K562 (cell line): ENCODE measurements at places on chromosomes 16 and 17. TPM values are rescaled to one million over a fixed set of nuclear protein-coding genes. Genes with fewer than 3 reads are reported as not detected.

DNA sequence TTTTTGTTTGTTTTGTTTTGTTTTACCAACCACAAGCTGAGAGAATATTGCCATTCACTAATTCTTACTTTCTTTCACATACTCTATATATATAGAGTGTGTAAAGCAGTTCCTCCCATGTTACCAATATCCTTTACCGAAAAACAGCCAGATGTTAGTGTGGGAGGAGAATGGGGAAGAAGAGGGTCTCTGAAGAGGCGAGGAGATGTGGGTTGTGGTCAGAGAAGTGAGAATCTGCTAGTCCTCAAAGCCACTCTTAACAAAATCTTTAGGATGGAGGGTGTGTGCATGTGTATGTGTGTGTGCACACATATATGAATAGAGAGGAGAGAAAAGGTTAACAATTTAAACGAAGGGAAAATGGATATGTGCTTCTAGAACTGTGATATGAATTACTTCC lies 80.6 kb downstream of the TUBD1 start:
- no peak for DNase-seq

DNA sequence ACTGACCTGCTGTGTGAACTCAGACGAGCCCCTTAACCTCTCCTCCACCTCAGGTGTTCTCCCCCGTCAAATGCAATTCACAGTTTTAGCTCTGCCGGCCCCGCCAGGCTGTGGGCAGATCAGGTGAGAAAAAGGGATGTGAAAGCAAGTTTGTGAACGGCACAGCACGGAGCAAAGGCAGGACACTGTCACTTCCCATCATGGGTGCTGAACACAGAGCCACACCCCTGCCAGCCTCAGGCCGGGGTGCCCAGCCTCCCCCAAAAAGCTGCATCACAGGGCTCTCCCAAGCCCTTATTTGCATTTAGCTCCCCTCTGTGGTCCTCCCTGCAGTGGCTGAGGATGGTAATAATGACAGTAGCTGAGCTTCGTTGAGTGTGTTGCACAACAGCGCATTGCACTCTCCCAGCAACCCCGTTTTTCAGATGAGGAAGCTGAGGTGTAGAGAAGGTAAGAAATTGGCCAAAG lies 88.8 kb upstream of the TNRC6C start:
- no peak for DNase-seq

DNA sequence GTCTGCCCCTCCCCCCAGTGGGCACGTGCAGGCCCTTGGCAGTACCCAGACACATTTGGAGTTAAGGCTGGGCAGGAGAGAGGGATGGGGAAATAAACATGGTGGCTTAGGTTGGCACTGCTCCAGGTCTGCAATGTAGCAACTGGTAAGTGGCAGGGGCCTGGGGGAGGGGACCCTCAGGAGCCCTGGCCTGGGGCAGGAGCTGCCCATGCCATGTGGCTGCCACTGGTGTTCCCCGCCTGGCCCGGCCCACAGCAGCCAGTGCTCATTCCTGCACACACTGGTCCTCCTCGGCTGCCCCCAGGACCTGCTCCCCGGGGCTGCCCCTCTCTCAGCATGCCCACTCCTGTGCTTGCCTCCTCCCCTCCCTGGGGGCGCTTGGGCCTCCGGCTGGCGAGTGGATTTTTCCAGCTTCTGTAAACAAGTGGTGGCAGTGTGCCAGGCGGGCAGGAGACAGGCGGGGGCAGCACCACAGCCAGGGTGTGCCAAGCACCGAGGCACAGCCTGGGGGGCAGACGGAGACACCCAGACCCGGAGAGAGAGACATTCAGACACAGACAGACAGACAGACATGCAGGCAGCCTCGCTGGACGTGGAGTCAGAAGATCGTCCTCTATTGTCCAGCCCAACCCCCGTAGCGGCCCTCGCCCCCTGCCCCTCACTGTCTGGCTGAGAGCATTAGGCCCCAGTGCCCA lies 9.4 kb downstream of the THRA start:
- no peak for DNase-seq

PIGW gene
- 22.1 and 26.9 TPM in 2 replicates for total RNA-seq

GRCh38 chr17:72976971-72977770 lies 115.3 kb downstream of the SLC39A11 start:
- DNase-seq = peak; percentile 59

DNA sequence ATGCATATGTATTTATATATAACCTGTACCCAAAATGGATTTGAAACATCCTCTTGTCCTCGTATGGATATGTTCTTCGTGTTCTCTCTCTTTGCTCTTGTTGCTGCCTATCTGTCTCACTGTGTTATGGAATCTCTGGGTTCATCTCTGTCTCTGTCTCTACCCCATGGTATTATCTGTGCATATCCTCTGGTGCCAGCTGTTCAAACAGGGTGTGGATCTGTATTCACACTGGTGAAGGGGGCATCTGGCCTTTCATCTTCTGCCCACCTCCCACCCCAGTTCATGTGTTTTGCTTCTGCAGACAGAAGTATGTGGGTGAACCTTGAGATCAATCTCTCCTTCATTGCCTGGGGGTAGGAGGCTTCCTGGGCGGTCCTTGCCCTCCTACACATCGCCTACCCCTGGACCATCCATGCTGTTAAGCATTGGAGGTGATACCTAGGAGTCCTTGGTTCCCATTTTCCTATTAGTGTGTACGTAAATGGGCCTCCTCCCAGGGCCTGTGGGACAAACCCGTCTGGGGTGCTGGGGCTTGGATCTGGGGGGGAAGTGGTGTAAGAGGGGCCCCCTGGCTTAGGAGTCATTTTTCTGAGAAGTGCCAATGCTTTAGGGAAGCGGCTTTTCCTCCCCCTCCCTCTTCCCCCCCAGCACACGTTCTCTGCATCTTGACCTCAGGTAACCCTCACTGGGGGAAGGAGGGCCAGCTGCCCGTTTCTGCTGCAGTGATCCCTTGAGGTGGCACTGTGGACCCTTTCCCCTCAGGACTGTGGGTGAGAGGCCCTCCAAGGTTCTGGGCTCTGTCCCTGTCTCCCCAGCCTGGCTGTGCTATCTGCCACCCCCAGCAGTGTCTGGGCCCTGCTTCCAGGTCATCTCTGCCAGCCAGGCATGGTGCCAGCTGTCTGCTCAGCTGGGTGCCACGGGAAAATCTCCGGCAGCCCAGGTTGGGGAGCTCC lies 21.1 kb downstream of the RARA start:
- peak; percentile 40 for DNase-seq

- no peak for DNase-seq
Observed at GRCh38 chr17:45261577-45262515, at the start of gene SPATA32. Gene SPATA32, minus strand, starts transcription at chr17:45262094. Its CDS starts 78 bp downstream, at chr17:45262016.

GRCh38 chr16:90044111-90044551 lies 24.9 kb upstream of the DBNDD1 start:
- DNase-seq = peak; percentile 37

- DNase-seq = no peak
Observed at GRCh38 chr17:14211246-14211645, 25.4 kb downstream of the CDRT15 start.

KRTAP9-4 gene
- total RNA-seq = not detected in 2 replicates

EME1 gene
- 16.8 and 20.1 TPM in 2 replicates for total RNA-seq

IGF2BP1 gene
- total RNA-seq = 291 and 318 TPM in 2 replicates
